Mesenteric fat pad (tissue), 1 donor: ENCODE measurements at places on chromosomes 13 and 19. TPM values are rescaled to one million over a fixed set of nuclear protein-coding genes. Genes with fewer than 3 reads are reported as not detected.

Gene MAP4K1
- total RNA-seq: 3.9 TPM

Gene TLE2
- total RNA-seq: 35.6 TPM

Gene KLK11
- total RNA-seq: not detected

Gene TMEM59L
- 2.0 TPM for total RNA-seq

Gene METTL21C
- total RNA-seq: not detected

Gene HSPB6
- total RNA-seq: 506 TPM

Gene ZNF177
- total RNA-seq: 0.48 TPM

Gene ITPKC
- total RNA-seq: 53.1 TPM

Gene GTF2F1
- total RNA-seq: 39.1 TPM

Gene LILRB5
- 69.4 TPM for total RNA-seq

Gene UPF3A
- total RNA-seq: 39.6 TPM

Gene C19orf85
- total RNA-seq: not detected

Gene KLC3
- not detected for total RNA-seq
